ENCODE measurements at places on chromosomes 6 and 20. TPM values are rescaled to one million over a fixed set of nuclear protein-coding genes. Genes with fewer than 3 reads are reported as not detected.

Gene OTOR
- not detected for total RNA-seq

Gene CST7
- 1.1 TPM for total RNA-seq

Gene ENPP1
- 5.9 TPM for total RNA-seq

DNA sequence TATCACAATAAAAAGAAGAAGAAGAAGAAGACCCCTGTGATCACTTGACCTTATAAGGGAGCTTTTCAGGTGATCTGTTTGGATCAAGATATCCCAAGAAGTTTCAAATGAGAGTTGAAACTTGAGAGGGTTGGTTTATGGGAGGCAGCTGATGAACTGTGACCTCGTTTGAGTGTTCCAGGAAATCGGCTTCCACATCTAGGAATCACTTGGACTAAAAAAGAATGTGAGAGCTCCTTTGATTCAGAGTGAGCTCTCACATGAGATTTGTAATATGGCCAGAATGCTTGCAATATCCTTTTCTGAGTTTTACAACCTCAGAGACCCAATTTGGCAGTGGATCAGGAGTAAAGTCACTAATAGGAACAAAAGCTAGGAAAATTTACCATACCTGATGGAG is 228.1 kb downstream of the ATXN1 start:
- DNase-seq = no peak

GRCh38 chr20:11168026-11168425 is 494.2 kb upstream of the JAG1 start:
- no peak for DNase-seq

DNA sequence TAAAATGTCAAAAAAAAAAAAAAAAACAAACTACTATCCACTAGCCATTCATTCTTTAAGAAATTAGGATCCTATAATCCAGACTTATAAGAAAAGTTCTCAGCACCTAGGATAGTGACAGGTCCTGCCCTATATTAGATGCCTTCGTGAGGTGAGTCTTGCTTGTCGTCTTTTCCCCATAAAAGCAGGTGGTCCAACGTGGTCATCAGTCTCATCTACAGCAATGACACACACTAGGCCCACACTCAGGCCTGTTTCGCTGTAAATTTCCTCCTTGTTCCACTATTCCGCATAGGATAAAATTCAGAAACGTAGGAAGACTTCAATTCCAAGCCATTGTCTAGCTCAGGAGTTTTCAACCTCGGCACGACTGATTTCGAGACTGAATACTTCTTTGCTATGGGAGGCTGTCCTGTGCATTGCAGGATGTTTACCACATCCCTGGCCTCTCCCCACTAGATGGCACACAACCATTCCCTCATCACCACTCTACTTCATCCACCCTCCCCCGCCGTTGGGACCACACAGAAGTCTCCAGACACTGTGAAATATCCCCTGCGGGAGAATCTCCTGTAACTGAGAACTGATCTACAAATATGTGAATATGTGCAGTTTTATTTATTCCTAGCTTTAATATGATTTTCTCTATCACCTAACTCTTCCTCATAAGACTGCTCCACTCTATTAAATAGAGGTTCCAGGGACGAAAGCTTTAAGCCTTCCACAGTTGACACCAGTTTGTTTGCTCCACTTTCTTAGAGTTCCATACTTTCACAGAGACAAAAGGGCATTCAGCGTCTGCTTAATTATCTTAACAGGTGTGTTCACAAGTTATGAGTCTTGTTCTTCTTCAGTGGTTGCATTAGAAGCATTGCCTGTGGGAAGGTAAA is 346.3 kb downstream of the BMP2 start:
- no peak for DNase-seq

- no peak for DNase-seq
Measured at GRCh38 chr6:36533321-36533720, 14.0 kb downstream of the STK38 start.

GRCh38 chr6:1322156-1322555 is 10.3 kb downstream of the FOXQ1 start:
- DNase-seq = no peak

GRCh38 chr6:117906958-117907600 is at the start of gene SLC35F1:
Gene SLC35F1 (plus strand): TSS chr6:117907264.
- no peak for DNase-seq

DNA sequence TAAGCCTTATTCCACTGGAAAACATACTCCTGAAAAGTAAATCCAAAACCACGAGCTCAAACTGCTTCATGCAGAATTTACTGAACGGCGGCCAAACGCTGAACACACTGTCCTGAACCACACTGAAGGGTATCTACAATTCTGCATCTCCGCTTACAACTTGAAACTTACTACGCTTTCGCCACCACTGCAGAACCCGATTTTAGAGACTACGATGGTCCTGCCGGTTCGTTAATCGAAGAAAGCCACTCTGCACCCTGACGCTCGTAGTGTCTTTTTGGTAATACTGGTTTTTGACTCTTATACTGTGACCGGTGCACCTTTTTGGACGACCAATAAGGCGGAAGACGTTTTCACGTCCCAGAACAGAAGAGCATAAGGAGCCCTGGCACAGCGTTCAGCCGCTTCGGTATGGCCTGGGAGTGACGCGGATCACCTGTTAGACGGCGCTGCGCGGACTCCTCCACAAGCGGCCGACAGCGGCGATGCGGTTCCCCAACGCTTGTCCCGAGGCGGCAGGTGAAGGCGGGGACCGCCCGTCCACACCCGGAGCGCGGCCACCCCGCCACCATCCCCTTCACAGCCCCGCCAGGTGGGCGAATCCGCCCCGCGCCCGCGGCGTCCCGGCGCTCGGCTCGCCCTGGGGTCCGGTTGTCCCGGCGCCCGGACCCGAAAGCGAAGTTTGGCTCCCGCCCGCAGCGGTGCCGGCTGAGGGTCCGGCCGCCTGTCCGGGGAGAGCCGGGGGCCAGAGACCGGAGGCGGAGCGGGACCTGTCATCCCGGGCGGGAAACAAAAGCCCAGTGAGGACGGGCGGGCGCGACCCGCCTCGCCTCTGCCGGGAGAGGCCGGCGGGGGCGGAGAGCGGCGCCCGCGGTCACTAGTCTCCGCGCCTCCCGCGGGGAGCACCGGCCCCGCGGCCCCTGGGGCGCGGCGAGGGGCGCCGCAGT is 784 bp downstream of the FKBP5 start:
- DNase-seq = peak; percentile 71

DNA sequence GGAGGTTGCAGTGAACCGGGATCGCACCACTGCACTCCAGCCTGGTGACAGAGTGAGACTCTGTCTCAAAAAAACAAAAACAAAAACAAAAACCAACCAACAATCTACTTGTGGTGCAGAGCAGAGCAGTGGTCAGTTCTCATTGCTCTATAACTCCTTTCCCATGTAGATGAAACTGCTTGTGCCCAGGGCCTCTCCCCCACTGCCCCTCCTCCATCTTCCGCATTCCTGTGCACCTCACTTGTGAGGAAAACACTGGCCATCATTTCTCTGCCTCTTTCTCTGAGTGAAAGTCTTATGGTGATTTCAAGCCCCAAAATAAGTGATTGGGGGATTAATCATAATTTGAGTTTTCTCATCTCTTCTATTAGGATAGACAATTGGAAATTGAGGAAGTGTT is 63.9 kb upstream of the GLP1R start:
- DNase-seq = no peak

GRCh38 chr6:43940393-43941087 is 170.5 kb downstream of the VEGFA start:
- DNase-seq = no peak

- DNase-seq = no peak
Measured at GRCh38 chr20:58192567-58192966, 35.9 kb downstream of the ANKRD60 start.
